ENCODE measurements at places on chromosomes 11 and 22.

DNA sequence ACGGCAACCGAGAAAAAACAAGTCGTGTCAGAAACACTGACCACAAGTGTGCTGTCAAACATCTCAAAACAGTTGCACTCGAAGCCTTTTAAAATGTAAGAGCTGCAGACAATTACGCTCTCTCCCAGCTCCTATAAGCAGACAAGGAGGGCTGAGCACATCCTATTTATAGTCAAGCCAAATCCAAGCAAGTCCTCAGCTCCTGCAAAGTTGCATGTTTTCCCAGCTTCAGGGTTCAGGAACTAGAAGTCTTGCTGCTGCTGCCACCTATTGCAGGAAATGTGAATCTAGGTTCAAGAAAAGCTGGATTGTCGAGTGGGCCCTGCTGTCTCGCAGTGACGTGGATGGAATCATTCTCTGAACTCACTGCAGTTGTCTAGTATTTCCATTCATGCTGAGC, 15.5 kb downstream of the EFCAB6 start:
- DNase-seq: no peak

GRCh38 chr22:30601464-30601863, 5.5 kb upstream of the TCN2 start:
- DNase-seq: no peak

DNA sequence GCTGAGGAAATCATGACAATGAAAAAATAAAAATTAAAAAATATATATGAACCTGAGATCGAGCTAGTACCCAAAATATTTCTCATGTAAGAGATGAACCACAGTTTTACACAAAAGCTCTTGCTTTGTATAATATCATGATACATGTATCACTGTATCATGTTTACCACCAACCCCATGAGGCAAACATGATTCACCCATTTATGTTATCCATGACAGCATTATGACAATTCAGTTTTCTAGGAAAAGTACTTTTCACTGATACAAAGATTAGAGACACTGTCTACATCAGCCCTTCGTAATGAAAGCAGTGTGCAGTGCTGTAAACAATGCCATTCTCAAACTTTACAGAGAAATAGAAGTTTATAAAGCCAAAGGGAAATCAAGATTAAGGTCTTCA, 852.5 kb upstream of the LRRC4C start:
- DNase-seq: no peak

DNA sequence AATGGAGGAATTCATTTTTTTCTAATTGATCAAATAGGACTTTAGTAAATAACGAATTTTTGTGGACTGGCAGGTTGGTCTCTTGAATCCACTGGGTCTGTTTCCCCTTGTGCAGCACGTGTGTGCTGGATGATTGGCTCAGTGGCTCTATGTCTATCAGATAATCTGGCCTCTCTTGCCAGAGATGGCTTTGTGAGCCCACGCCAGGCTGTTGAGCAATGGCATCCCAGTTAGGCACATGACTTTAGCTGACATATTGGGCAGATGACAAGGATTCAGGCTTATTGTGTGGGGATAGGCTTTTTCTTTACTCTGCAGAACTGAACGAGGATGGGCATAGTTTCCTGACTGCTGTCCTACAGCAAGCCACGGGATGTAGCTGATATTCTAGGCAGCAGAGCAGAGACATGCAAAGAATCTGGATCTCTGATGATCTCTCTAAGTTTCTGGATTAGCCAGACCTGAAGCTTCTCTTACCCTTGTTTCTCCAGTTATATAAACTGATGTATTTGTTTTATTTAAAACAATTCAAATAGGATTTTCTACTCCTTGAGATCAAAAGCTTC, 144.9 kb downstream of the ARHGAP42 start:
- no peak for DNase-seq

- no peak for DNase-seq
Observed at GRCh38 chr22:36743591-36744412, 32.1 kb downstream of the IFT27 start.

GRCh38 chr11:3995949-3996554, 98.5 kb upstream of the RRM1 start:
- DNase-seq: no peak

DNA sequence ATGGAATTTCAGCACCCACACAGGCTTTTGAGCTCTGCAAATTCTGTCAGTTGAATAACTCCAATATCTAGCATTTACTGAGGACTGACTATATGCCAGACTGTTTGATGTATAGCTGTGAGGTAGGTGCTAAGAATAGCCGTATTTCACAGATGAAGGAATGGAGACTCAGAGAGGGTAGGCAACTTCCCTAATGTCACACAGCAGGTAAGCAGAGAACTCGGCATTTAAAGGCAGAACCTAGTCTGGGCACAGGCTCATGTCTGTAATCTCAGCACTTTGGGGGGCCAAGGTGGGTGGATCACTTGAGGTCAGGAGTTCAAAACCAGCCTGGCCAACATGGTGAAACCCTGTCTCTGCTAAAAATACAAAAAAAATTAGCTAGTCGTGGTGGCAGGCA, 184.1 kb downstream of the BCR start:
- no peak for DNase-seq

DNA sequence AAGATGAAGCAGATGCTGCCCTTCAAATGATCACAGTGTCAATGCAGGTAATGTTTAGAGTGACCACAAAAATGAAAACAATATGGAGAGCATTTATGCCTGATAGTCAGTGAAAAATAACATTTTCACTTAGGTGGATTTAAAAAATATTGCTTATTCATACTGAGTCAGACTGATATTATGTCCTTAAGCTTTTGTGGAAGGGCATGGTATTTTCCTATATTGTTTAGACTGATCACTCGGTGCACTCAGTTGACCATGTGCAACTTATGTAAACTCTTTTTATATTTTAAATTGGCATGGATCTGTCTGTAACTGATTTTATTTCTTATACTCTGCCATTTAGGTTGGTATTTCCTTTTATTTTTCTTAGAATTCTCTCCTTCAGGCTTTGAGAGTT, 106.6 kb downstream of the DYNC2H1 start:
- DNase-seq: no peak

Measured in activated naive CD8-positive, alpha-beta T cell treated with anti-CD3 and anti-CD28 coated beads, Interleukin-2, amount 10 ng/mL, durations not matched to agents 7 days and 5 days (primary cell).